ENCODE measurements at places on chromosomes 4 and X.

- DNase-seq: no peak
These were observed 77.9 kb downstream of the CEP135 start for GRCh38 chr4:56026596-56026995.

DNA sequence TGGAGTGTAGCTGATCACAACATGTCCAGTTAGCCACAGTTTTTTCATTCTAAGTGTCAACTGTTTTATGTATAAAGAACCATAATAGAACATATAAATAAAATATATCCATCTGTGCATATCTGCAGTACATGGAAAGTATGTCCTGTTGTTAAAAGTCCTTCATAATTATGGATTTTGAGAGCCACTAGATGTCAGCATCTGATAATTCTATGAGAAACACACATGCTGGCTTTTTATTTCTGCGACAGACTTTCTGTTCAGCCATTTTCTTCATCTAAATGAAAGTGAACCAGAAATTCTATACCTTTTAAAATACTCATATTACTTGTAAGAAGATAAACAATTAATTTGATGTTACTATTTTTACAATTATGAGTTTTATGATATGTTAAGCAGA is 251.5 kb downstream of the GPM6A start:
- DNase-seq: no peak

GRCh38 chr4:8439914-8440491 is 520 bp downstream of the ACOX3 start:
- DNase-seq: peak; percentile 42

GRCh38 chr4:60885011-60885410 is 315.1 kb upstream of the ADGRL3 start:
- no peak for DNase-seq

DNA sequence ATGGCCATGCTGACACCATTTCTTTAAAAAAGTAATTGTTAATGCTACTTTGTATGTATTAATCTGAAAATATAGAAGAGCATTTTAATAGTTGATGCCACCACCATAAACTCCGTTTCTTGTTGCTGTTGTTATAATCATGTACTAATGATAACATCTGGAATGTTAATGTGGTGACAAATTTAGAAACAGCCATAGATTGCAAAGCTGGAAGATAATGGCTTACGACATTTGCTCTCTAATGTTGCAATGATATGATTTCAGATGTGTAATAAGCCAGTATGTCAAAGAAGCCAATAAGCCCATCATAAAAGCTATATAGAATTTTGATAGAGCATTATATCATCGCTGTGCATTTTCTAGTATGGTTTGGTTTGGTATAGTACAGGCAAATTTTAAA is 579.4 kb upstream of the ZFP42 start:
- no peak for DNase-seq

GRCh38 chr4:66571145-66571695 is 900.9 kb upstream of the EPHA5 start:
- no peak for DNase-seq

DNA sequence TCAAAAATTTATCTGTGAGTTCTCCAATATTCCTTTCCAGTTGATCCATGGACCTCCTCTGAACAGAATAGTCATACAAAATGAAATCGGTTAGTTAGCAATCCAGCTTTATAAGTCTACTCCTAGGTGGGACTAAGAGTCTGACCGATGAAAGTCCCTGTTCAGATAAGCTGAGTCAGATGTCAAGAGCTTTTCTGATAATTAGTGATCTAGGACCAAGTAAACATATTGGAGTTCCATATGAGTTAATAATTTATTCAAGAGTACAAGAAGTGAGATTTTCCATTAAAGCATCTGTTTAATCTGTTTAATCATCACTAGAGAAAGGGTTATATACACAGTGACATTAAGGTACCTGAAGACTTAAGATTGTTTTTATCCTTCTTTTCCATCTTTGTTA is 74.7 kb downstream of the UGT8 start:
- DNase-seq: no peak

DNA sequence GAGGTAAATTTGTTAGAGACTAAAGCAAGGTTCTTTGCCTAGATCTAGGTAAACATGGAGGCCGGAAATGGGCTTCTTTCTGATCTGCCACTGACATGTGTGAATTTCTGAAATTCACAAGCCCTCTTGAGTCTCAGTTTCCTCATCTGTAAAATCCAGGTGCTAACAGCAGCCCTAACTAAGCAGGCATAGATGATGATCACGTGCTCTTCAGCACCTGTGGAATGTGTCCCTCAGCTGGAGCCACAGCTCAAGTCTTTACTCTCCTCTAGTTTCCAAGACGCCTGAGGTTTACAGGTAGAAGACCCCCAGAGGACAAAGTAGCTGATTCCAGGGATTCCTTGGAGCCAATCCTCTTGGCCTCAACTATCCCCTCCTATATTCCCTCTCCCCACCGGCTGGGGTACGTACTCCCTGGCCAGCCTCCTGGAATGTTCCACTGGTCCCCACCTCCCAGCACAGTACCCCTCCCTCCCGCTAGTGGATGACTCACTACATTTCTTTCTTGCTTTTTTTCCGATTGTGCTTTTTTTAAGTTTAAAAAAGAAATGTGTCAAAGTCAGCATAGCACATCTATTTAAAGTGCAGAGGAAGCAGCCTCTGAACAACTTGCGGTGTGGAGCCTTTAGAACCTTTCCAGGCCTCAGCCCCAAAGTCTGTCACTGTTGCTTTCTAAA is 98.4 kb downstream of the PHKA2 start:
- peak; percentile 29 for DNase-seq

GRCh38 chrX:120794525-120794975 is 81.1 kb downstream of the CT47B1 start:
- no peak for DNase-seq

All from bone marrow (tissue), 2 donors.